Tibial nerve (tissue), 4 donors: ENCODE measurements at places on chromosomes 11 and 22. TPM values are rescaled to one million over a fixed set of nuclear protein-coding genes. Genes with fewer than 3 reads are reported as not detected.

DNA sequence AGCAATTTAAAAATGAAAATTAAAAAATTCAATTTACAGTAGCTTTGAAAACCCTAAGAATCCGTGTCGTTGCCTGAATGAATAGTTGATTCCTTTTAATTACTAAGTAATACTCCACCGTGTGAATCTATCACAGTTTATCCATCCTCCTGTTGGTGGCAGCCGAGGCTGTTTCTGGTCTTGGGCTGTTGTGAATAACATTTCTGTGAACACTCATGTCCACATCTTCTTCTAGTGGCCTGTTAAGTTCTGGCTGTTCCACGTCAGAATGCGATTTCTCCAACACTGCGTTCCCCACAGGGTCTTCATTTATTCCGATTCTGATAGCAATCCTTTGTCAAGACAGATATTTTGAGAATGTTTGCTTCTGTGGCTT is 223.0 kb downstream of the TBC1D22A start:
- no peaks in the 10 kb centered on the region for H3K27me3 ChIP-seq
- no peak for DNase-seq
- no peak overlapping the region for H3K4me3 ChIP-seq

APOA1 gene
- total RNA-seq, result 8.1 TPM

GRCh38 chr22:46047226-46047625 is 70.3 kb upstream of the WNT7B start:
- no peak for DNase-seq
- no peaks in the 10 kb centered on the region for H3K27me3 ChIP-seq
- H3K36me3 ChIP-seq, result no peaks in the 10 kb centered on the region
- peak overlapping the region; percentile 100 for H3K27ac ChIP-seq
- peaks cover 67% of the 10 kb centered on the region for H3K4me1 ChIP-seq
- H3K4me3 ChIP-seq, result no peak overlapping the region

GRCh38 chr11:8789864-8790263 is 107.3 kb downstream of the RPL27A start:
- H3K27me3 ChIP-seq, result no peaks in the 10 kb centered on the region
- DNase-seq, result no peak
- no peak overlapping the region for H3K4me3 ChIP-seq

DNA sequence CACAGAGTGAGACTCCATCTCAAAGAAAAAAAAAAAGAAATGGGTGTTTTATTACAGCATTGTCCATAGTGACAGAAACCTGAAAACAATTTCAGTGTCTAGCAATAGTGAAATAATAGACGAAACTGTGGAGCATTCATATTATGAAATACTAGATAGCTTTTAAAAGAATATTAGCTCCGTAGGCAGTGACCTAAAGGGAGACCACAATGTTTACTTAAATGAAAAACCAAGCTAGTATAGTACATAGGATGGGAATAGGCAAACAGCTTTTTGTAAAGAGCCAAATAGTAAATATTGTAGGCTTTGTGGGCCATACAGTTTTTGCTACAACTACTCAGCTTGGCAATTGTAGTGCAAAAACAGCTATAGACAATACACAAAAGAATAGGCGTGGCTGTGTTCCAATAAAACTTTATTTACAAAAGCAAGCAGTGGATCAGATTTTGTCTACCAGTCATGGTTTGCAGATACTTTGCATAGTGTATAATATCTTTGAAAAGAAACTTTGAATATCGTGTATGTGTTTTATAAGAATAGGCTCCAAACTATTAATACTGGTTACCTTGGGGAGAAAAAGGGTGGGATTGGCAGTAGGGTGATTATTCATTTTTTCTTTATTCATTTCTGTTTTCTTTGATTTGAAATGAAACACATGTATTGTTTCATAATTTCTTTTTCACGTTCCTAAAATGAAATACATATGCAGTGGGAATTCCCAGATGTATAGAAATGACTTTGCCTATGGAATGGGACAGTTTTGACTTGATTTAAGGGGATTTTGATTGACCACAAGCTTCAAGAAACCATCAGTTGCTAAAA is 50.7 kb downstream of the PRR5L start:
- H3K4me3 ChIP-seq, result no peak overlapping the region
- H3K27ac ChIP-seq, result no peak overlapping the region
- H3K27me3 ChIP-seq, result no peaks in the 10 kb centered on the region
- H3K36me3 ChIP-seq, result no peaks in the 10 kb centered on the region
- H3K4me1 ChIP-seq, result no peaks in the 10 kb centered on the region
- no peak for DNase-seq

BBOX1 gene
- total RNA-seq, result not detected

DNA sequence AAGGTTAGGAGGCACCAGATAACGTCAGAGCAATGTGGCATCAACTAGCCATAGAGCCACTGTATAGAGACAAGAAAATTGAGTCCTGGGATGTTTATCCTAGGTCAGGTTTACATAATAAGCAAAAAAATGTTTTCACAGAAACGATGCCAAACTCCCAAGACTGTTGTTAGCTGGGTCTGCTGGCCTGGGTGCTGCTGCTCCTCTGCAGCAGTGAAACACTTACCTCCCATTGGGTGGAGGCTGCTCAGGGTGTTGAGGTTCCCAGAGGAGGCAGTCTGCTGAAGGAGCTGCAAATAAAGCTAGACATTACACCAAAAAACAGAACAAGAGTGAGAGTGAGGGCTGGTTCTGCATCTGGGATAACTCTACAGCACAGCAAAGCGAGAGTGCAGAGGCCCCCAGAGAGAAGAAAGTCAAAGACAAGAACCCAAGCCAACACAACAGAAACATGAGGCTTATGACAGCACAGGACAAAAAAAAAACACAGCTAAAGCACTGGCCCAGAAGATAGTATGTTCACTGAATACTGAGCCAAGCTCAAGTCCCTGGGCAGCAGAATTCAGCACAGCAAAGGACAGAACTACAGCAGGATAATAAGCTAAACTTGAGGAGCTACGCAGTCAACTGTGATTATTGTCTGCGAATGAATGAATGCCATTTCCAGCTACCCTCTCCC is 29.9 kb upstream of the RAPSN start:
- no peak for DNase-seq
- H3K27me3 ChIP-seq, result no peaks in the 10 kb centered on the region

DNA sequence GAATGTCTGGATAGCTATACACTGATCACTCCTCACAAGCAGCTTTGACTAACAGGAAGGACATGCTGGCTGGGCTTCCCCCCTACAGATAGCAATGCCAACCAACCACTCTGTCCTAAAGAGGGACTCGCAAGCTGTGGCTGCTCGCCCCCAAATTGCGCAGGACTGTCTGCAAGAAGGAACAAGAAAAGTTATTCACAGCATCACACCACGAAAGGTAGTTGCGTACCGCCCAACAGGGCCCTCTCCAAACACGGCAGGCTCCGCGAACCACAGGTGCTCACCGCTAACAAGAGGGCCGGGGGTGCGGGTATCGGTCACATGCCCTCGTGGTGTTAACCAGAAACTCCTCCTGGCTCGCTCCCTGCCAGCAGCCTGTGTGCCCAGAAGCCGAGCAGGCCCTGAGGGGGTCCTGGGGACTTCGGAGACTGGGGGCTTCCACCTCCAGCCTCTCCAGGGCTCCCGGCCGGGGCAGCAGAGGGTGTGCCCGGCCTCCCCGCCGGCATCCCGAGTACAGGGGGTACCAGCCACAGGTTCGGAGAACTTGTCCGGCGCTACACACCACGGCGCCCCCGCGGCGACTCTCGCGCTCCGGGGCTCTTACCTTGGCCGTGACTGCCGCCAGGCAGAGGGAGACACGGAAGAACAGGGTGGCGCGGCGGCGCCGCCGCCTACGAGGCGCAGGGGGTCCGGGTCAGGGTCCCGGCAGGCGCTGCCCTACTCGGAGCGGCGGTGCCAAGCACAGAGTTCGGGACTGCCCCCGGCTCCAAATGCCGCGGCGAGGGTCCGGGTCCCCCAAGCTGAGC is 682 bp downstream of the LARGE1 start:
- H3K4me3 ChIP-seq, result peak overlapping the region; percentile 52
- H3K4me1 ChIP-seq, result peaks cover 14% of the 10 kb centered on the region
- DNase-seq, result peak; percentile 15
- peak overlapping the region; percentile 7 for H3K27ac ChIP-seq

HBD gene
- not detected for total RNA-seq

- H3K27ac ChIP-seq, result no peak overlapping the region
- no peak for DNase-seq
- peaks cover 25% of the 10 kb centered on the region for H3K36me3 ChIP-seq
- no peaks in the 10 kb centered on the region for H3K4me1 ChIP-seq
- H3K4me3 ChIP-seq, result no peak overlapping the region
Observed at GRCh38 chr11:116928102-116928777, 90.8 kb upstream of the APOA1 start.

- H3K27ac ChIP-seq, result no peak overlapping the region
- no peaks in the 10 kb centered on the region for H3K4me1 ChIP-seq
- H3K4me3 ChIP-seq, result no peak overlapping the region
- H3K27me3 ChIP-seq, result no peaks in the 10 kb centered on the region
Observed at GRCh38 chr22:32897400-32897799, 95.9 kb downstream of the TIMP3 start.

DNA sequence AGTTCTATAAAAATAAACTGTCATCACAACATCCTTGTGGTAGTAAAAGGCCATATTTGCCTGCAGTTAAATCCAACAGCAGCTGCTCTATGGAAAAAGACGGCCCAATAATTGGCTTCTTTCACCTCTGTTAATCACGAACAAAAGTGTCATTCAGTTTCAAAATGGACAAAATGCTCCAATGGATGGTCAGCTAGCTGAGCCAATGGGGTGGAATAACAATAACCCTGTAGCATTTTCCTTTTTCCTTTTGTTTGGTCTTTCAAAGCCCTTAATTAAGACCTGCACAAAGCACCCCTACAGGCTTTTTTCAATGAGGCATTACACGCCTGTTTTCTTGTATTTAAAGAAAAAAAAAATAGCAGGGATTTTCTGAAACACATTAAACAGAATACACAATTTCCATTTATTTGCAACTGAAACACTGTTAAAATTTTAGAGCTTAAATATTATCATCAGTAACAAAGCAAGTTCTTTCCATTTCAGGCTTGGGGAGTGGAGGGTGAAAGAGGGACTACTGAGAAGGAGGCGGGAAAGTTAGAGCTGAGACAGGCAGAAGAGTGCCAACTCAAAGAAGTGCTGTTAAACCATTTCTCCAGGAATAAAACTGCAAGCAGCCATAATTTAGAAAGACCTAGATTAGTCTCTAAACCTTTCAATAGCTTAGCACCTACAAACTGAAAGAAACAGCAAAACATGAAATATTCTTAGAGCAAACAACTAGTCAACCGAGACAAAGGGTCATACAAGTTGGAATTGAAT is 28.7 kb downstream of the LGR4 start:
- H3K27ac ChIP-seq, result peak overlapping the region; percentile 29
- DNase-seq, result no peak
- no peak overlapping the region for H3K4me3 ChIP-seq

GRCh38 chr11:8086001-8086479 is 5.0 kb downstream of the TUB start:
- peaks cover 33% of the 10 kb centered on the region for H3K4me1 ChIP-seq
- no peaks in the 10 kb centered on the region for H3K27me3 ChIP-seq
- no peak for DNase-seq
- H3K27ac ChIP-seq, result no peak overlapping the region
- H3K4me3 ChIP-seq, result no peak overlapping the region

GRCh38 chr11:61162092-61162941 is 1.1 kb upstream of the VPS37C start:
- H3K4me3 ChIP-seq, result peak overlapping the region; percentile 88
- peak overlapping the region; percentile 98 for H3K27ac ChIP-seq
- no peaks in the 10 kb centered on the region for H3K36me3 ChIP-seq

GRCh38 chr11:132119573-132119972 is 749.2 kb downstream of the NTM start:
- no peaks in the 10 kb centered on the region for H3K27me3 ChIP-seq
- H3K4me3 ChIP-seq, result no peak overlapping the region
- no peaks in the 10 kb centered on the region for H3K36me3 ChIP-seq
- DNase-seq, result no peak

- no peaks in the 10 kb centered on the region for H3K4me1 ChIP-seq
- peak; percentile 32 for DNase-seq
- H3K4me3 ChIP-seq, result no peak overlapping the region
- no peaks in the 10 kb centered on the region for H3K27me3 ChIP-seq
- no peak overlapping the region for H3K27ac ChIP-seq
Observed at GRCh38 chr11:94171693-94172440, 43.2 kb downstream of the PANX1 start.

DNA sequence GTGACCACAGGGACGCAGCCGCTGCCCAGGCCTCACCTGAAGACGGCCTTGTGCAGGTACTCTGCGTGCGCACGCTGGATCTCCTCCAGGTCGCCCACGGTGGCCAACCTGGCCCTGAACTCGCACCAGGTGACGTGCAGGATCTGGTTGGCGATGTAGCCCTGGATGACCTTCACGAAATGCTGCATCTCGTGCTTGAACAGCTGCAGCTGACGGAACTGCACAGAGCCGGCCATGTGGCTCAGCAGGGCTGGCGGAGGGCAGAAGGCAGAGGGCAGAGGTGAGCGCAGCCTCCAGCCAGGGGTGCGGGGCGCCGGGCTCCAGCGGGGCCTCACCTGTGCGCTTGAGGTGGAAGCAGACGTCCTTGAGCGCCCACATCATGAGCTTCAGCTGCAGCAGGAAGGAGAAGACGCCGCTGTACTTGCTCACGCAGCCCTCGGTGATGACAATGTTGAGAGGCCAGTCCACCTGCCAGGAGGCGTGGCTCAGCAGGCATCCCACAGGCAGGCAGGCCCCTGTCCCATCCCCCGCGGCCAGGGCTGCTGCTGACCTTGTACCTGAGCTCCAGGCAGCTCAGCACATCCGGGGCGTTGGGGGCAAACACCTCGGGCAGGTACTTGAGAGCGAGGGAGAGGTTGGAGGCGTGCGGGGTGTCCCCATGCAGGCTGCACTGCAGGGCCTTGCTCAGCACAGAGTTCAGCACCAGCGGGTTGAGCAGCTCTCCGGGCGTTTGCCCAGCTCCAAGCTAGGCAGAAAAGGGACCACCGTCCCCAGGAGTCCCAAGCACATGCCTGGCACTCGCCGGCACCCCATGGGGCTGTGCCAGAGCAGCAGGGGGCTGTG is 17.6 kb downstream of the SELENOO start:
- no peak for DNase-seq
- H3K27ac ChIP-seq, result no peak overlapping the region
- H3K4me1 ChIP-seq, result peaks cover 25% of the 10 kb centered on the region
- no peak overlapping the region for H3K4me3 ChIP-seq
- no peaks in the 10 kb centered on the region for H3K27me3 ChIP-seq

OR2AG1 gene
- not detected for total RNA-seq

POU2AF3 gene
- total RNA-seq, result 1.4 TPM

DNA sequence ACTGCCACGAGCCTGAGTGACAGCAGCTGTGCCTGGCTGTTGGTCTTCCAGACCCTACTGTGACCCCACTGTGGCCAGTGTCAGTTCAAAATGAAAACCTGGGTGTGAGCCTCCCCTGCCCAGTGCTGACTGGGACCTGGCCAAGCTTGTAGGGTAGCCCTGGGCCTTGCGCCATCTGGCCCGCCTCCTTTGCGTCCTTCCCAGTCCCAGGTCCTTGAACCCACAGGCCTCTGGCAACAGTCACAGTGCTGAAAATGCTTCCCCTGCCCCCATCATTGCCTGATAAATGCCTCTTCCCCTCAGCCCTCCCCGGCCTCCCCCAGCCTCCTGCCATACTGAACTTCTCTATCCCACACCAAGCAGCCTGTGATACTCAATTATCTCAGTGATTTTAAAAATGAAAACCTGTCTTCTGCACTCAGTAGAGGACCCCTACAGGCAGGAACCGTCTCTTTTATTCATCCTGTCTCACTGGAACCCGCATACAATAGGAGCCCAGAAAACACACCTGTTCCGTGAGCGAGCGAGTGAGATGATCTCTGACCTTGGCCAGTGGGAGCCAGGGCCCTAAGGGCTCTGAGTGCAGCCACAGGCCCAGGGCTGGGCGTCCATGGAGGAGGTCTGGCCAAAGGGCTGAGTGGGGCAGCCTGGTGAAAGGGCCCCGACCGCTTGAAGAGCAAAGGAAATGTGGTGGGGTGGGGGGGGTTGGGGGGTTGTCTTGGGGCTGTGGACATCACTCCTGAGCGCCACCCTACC is 49.7 kb upstream of the TTLL12 start:
- no peak for DNase-seq
- no peaks in the 10 kb centered on the region for H3K27me3 ChIP-seq
